ENCODE measurements at places on chromosomes 11 and 22.

DNA sequence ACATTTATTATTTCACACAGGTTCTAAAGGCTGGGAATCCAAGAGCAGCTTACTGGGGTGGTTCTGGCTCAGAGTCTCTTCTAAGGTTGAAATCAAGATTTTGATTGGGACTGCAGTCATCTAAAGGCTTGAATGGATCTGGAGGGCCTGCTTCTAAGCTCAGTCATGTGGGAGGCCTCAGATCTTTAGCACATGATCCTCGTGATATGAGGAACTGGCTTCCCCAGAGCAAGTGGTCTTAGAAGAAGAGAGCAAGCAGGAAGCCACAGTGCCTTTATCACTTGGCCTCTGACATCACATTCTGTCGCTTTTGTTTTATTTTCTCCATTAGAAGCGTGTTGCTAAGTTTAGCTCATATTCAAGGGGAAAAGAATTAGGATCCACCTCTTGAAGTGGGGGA is 88.9 kb downstream of the ARFGAP2 start:
- no peak for DNase-seq

DNA sequence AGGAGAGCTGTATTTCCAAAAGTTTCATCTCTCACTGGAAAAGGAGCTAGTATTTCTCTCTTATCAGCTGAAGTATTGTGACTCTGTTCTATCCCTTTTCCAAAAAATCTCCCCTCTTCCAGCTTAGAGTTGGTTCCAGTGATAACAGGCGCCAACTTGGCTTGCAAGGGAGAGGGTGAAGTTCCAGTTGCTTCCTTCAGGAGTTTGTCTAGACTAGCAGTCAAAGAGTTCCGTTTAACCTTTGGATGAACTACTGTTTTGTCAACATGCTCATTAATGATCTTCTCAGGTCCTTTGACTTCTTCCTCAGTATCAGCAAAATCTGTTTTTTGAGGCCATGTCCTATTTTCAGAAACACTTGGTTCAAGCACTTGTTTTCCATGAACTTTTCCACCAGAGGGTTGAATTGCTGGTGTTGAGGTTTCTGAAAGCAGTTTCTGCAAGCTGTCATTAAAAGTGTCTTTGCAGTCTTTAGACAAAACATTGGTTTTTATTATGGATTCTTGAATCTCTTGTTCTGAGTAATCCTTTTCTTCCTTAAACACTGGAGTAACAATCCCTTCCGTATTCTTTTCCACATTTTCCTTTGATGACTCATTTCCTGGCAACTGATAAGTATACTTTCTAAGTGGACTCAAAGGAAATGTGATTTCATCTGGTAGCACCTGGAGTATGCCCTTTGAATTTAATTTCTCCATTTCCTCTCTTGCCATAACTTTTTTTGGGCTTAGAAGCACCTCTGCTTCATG is 39.7 kb upstream of the CCDC89 start:
- DNase-seq, result no peak

- DNase-seq, result no peak
These were observed 92.9 kb upstream of the KCNA4 start for GRCh38 chr11:30109774-30110173.

- no peak for DNase-seq
These were observed 7.1 kb upstream of the VWA5A start for GRCh38 chr11:124108156-124108555.

DNA sequence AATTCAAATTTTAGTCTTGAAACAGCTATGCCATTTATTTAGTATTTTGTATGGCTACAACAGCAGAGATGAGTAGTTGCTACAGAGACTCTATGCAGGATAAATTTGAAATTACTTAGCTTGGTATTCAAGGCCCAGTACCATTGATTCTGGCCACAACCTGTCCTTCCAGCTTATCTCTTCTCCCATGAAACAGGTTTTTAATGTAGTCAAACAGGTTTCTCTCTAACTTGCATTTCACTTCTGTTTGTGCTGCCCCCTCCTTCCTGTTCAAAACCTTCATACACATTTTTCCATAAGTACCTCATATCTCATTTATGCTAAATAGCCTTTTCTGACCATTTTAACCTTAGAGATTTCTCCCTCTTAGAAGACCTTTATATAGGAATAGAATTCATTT is 3.3 kb downstream of the USP47 start:
- DNase-seq, result no peak

- DNase-seq, result no peak
These were observed 96.0 kb downstream of the ETS1 start for GRCh38 chr11:128491195-128491936.

- no peak for DNase-seq
These were observed 655.6 kb upstream of the CNTN5 start for GRCh38 chr11:98365190-98365589.

DNA sequence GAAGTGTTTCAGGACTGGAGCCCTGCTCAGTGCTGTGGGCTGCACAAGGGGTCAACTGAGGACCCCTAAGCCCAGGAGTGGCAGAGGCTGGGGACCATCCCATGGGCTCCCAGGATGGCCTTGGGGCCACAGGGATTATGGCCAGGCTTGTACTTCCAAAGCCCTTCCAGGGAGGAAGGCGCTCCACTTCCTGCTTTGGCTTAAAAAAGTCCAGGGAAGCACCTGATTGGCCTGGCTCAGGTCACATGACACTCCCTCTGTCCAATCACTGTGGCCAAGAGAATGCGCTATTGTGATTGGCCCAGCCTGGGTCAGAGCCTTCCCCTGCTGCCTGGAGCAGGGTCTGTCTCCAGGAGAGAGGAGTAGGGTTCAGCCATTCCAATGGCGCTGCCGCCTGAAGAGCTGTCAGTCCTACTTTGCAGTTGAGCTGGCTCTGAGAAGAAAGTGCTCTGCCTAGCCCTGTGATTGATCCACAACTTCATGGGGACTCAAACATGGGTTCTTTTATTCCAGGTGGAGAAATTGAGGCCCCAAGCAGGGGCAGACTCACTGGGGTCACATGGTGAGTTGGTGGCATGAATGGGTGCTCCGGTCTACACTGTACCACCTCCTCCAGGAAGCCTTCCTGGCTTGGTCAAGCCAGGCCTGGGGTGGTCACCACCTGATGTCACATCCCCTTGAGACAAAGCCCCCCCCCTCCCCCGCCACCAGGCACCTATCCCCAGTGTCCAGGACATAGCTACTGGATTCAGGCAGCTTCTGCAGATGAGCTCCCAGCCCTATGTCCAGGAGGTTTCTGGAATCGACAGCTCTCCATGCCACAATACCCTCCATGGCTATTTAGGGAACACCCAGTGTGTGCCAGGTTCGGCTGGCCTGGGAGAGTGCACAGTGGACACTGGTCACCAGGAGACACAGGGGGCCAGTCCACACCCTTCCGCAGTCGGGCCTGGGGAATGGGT is 48.2 kb downstream of the RTN4R start:
- DNase-seq, result no peak

DNA sequence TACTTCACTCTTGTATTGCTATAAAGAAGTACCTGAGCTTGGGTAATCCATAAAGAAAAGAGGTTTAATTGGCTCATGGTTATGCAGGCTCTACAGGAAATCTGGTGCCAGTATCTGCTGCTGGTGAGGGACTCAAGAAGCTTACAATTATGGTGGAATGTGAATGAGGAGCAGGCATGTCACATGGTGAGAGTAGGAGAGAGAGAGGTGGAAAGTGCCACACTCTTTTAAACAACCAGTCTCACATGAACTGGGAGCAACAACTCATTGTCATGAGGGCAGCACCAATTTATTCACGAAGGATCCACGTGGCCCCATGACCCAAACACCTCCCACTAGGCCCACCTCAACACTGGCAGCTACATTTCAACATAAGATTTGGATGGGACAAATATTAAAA is 24.6 kb upstream of the IGLL5 start:
- DNase-seq, result no peak

All from activated CD8-positive, alpha-beta memory T cell treated with anti-CD3 and anti-CD28 coated beads for 1 hour (primary cell).